ENCODE measurements at places on chromosomes 13 and 19.

DNA sequence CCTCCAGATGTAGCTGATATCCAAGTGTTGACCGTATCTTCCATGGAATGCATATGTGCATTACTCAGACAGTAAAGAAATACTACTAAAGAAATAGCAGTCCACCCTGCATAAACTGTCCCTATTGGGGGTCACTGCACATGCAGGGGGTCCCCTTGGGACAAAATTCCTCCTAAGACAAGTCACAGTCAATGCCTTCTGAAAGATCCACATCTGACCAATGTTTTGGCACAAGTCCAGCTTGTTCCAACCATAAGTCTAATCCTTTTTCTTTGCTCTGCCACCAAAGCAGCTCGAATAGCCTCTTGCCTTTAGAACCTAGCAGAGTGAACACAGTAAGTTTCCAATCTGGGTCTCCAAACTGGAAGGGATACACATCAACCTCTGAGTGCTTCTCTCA is 87.9 kb downstream of the DIAPH3 start:
- DNase-seq: no peak

- no peak for DNase-seq
These were observed 39.1 kb downstream of the GPR180 start for GRCh38 chr13:94640721-94641120.

GRCh38 chr13:113562085-113562749 is 22.3 kb upstream of the TFDP1 start:
- DNase-seq: peak; percentile 89

- no peak for DNase-seq
These were observed 1372.1 kb downstream of the PCDH9 start for GRCh38 chr13:65857942-65858565.

DNA sequence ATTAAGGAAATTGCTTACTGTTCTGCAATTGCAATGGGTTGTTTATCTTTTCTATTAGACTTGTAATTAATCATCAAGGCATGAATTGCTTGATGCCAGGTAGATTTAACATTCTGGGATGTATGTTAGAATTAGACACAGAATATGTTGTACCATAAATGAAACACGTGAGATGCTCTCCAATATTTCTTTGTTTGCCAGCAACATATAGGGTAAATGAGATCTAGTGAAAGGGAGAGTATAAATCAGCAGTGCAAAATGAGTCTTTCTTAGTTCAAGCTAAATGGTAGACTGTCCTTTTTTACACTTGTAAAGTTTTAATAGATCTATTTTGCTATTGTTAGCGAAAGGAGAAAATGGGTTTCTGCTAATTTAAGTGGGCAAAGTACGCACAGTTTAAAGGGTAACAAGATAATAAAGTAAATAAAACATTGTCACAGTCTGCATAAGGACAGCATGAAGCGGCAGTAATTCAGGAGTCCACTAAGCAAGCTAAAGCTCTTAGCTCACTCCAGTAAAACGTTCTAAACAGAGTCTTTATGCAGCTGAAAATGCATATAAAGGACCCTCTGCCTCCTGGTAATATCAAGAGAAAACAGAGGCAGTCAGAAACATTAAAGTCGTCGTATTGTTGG is 1137.1 kb downstream of the OLFM4 start:
- DNase-seq: no peak

- DNase-seq: no peak
These were observed 75.0 kb downstream of the RASA3 start for GRCh38 chr13:114057166-114058050.

- no peak for DNase-seq
These were observed 50.1 kb downstream of the PCCA start for GRCh38 chr13:100138859-100139491.

GRCh38 chr19:41876847-41877832 is at the start of gene CD79A:
CD79A (plus strand) TSS chr19:41877279; CDS start chr19:41877305, 26 bp downstream.
- peak; percentile 61 for DNase-seq

- no peak for DNase-seq
These were observed 2.9 kb downstream of the NWD1 start for GRCh38 chr19:16722591-16722990.

DNA sequence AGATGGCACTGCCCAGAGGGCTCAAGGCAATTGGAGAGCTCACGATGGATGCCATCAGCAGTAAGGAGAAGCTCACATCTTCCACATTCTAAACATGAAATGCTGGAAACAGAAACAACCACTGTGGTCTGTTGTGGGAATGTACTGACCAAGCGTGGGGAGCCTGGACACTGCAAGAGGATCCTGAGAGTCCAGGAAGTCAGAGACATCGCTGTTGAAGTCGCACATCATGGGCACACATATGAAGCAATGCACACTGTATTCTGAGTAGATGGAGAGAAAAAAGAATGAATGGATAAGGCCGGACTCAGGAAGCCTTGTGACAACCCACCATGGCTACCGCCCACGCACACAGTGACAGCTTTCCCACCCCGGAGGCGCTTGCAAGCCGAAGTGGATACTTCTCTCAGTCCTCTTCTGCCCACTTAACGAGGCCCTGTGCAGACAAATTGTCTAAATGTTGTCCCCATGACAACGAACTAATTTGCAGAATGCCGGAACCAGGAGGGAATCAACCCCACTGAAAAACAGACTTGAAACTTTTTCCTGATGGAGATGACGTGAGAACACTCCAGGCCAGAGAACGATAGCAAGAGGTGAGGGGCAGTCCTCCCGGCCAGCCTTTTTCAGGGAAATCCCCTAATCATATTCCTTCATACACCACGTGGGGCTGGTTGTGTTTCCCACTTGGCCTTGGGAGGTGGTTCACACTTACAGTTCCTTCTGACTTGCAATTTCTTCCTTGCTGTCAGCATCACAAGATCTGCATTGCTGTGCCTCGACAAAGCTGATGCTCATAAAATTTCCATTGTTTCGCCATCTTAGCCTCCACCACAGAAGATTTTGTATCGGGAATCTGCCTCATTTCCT is 109.6 kb upstream of the SERP2 start:
- no peak for DNase-seq

DNA sequence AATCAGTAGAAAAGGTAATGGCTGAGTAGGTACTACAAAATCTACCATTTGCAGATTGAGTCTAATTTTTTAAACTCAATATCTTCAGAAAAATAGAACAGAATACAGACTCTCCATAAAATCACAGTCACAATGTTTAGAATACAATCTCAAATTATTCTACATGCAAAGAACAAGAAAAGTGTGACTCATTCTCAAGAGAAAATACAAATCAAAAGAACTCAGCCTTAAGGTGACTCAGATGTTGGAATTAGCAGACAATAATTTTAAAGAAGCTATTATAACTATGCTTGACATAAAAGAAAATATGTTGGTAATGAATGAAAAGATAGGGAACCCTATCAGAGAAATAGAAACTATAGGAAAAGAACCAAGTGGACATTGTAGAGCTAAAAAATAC is 78.9 kb downstream of the RXFP2 start:
- DNase-seq: no peak

DNA sequence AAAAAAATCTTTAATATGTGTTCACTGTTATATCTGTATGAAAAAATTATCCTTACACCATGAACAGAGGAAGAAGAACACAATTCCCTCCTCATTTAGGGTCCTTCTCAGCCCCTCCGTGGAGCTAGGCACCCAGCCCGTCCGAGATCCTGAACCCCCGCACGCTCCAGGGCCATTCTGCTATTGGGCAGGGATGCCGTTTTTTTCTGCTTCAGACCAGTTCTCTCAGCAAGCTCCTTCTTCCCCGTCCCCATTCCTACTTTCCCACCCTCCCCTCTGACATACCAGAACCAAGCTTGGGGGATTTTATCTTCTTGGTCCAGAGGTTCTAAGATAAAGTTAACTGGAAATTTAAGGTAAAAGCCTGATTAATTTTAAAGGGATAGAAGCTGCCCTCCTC is 36.2 kb downstream of the ATP12A start:
- DNase-seq: no peak

- DNase-seq: no peak
These were observed 1684.2 kb upstream of the SLC10A2 start for GRCh38 chr13:104750377-104750776.
